ENCODE measurements at places on chromosomes 5 and 9.

DNA sequence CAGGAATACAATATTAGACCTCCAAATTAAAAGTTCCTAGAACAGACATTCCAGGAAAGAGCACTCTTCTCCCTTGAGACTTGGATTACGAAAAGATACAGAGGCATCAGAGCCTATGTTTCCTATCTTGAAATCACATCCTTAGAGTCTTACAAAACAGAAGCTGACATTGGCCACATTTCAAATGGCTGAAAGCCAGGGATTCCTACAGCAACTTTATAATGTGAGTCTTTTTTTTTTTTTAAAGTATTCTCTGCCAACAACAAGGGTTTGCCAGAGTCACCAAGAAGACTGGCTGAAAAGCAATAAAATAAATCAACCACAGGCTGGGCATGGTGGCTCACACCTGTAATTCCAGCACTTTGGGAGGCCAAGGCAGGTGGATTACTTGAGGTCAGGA lies 63.1 kb downstream of the TRPM6 start:
- no peak for DNase-seq

GRCh38 chr9:71908825-71909224 lies 2.2 kb downstream of the ABHD17B start:
- no peak for DNase-seq

DNA sequence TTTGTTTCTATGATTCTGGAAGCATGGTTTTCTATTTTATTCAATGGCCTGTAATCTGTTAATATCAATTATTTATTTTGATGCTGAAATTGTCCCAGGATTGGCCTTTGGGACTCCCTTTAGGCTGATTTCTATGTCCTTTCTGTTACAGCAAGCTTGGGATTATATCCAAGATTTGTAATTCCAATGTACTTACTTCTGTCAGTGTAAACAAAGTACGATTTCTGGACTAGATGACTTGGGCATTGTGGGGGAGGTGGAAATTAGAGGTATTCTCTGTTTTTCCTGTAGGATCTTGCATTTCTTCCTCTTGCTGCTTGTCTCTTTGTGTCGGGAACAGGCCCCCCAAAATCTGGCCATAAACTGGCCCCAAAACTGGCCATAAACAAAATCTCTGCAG lies 3.7 kb downstream of the PCDHGA12 start:
- DNase-seq, result no peak

GRCh38 chr5:113204525-113205161 lies 228.0 kb downstream of the DCP2 start:
- no peak for DNase-seq

GRCh38 chr5:154110716-154111115 lies 71.9 kb downstream of the MFAP3 start:
- no peak for DNase-seq

DNA sequence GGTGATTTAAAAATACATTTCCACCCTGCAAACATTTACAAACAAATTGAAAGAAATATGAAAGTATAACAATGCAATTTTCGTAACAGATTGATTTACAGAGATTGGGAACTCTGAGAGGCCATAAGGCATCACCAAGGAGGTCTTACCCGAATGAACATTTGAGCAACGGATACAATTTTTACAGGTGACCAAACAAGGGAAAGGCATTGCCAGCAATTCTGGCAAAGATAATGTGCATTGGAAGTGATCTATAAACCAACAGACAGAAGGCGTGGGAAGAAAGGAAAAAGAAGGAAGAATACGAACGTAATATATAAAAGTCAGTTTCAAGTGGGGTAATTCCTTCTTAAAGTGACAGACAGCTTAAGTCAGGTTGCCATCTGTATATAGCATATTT lies 295.9 kb downstream of the CDH12 start:
- no peak for DNase-seq

GRCh38 chr5:171264843-171265242 lies 44.2 kb upstream of the TLX3 start:
- no peak for DNase-seq

DNA sequence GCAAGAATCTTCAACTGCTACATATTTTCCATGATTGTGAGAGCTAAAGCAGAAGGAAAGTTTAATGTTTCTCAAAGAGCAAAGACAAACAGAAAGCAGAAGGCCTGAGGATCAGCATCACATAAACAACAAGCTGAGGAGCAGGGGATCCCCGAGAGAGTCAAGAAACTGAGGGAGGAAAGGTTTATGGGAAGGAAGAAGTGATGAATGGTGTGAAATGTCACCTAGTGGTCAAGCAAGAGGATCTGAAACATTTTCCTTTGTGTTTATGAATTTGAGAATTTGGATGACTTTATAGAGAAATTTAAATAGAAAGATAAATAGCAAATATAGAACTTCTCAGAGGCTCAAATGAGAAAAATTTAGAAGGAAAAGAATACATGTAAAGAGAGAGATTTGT lies 481.9 kb downstream of the CHSY3 start:
- DNase-seq, result no peak

DNA sequence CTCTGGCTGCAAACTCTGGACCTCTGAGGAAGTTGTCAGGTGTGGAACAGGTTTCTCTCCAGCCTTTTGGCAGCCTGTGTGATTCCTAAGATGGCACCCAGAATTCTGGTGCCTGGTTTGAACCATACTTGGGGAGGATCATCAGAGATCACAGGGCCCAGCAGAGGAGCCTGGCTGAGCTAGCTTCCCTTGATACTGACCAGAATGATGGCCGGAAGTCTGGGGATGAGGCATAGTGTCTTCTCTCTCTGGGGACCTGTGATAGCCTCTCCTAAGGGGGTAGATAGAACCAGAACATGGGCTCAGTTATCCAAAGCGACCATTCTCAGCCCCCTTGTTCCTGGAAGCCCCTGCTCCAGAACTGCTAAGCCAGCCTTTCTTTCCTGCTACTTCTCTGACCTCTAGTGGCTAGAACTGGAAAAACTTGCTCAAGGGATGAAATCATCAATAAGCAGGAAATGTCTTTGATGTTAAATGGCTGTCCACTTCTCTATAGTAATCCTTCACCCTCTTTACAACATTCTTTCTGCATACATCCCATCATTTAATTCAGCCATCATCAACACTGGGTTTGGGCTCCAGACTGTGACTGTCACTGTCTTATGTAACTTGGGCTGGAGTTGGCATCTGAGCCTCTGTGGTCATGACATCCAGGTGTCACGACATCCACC lies 55.1 kb downstream of the C9orf152 start:
- DNase-seq, result no peak

GRCh38 chr5:159420940-159421339 lies 90.7 kb upstream of the IL12B start:
- DNase-seq, result no peak

- DNase-seq, result no peak
Observed at GRCh38 chr5:34576891-34577666, 79.0 kb upstream of the RAI14 start.

- no peak for DNase-seq
Observed at GRCh38 chr9:134154262-134154701, 10.1 kb downstream of the RNU6ATAC start.

- DNase-seq, result no peak
Observed at GRCh38 chr9:18768951-18769622, 263.9 kb downstream of the SAXO1 start.

- no peak for DNase-seq
Observed at GRCh38 chr5:76022611-76023010, 60.6 kb upstream of the SV2C start.

- DNase-seq, result no peak
Observed at GRCh38 chr9:98804083-98804482, 3.4 kb upstream of the GALNT12 start.

- no peak for DNase-seq
Observed at GRCh38 chr5:67238191-67238590, 41.6 kb upstream of the CD180 start.

DNA sequence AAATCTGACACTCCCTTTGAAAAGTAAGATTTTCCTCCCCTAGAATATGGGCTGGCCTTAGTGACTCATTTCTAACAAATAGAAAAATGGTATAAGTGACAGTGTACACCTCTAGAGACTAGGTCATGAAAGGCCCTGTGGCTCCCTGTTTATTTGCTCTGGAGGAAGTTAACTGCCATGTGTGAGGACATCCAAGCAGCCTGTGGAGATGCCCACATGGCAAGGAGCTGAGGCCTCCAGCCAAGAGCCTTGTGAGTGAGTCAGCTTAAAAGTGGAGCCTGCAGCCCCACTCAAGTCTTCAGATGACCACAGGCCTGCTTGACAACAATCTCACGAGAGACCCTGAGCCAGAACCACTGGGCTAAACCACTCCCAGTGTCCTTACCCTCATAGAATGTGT lies 128.1 kb upstream of the LHFPL2 start:
- no peak for DNase-seq

- DNase-seq, result no peak
Observed at GRCh38 chr5:66958980-66959641, 237.5 kb downstream of the CD180 start.

DNA sequence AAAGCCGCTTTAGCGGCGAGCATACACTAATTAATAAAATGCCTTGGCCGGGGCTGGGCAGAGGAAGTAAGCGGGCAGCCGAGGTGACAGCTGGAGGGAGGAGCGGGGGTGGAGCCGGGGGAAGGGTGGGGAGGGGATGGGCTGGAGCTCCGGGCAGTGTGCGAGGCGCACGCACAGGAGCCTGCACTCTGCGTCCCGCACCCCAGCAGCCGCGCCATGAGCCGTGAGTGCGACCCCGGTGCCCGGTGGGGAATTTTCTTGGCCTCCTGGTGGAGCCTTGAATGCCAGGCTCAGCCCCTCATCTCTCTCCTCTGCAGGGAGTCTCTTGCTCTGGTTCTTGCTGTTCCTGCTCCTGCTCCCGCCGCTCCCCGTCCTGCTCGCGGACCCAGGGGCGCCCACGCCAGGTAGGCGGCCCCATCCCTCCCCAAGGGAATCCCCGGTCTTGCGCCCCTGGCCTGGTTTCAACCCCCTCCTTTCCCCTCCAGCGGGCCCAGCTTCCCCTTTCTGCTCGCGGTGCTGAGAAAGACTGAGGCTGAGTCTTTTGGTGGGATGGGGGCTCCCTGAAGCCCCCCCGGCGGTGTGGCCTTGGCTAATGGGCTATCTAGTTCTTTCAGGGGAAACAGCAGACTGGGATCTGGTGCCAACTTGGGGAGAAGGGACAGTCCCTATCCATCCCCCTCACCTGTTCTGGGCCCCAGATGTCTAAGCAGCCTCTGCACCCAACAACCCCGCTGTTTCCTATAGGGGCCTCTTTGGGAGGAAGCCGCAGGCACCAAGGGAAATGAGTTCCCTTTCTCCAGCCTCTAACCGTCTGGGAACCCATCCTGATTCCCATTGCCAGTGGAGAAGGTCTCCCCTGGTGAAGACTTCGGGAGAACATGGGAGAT lies at the start of gene PTGS1:
Gene PTGS1 (plus strand): TSS at position 156 of the 887 bp plus-strand sequence. CDS start 61 bp downstream, at position 217.
- DNase-seq, result no peak

DNA sequence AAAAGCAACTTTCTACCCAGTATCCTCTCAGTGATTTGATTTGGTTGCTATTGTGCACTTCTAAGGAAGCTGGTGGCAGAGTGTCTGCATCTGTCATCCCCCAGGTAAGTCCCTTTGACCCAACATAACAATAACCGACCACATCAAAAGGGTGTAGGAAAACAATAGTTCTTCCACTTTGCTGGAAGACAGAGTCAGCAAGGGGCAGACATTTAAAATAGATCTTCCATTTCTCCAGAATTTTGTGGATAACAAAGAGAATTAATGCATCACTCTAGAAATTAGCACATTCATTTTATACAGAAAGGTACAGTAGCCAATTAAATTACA lies 177.5 kb downstream of the EBF1 start:
- no peak for DNase-seq

GRCh38 chr5:178399701-178400095 lies 167.1 kb upstream of the PHYKPL start:
- no peak for DNase-seq

- peak; percentile 87 for DNase-seq
Observed at GRCh38 chr9:32579706-32580331, 6.9 kb upstream of the NDUFB6 start.

DNA sequence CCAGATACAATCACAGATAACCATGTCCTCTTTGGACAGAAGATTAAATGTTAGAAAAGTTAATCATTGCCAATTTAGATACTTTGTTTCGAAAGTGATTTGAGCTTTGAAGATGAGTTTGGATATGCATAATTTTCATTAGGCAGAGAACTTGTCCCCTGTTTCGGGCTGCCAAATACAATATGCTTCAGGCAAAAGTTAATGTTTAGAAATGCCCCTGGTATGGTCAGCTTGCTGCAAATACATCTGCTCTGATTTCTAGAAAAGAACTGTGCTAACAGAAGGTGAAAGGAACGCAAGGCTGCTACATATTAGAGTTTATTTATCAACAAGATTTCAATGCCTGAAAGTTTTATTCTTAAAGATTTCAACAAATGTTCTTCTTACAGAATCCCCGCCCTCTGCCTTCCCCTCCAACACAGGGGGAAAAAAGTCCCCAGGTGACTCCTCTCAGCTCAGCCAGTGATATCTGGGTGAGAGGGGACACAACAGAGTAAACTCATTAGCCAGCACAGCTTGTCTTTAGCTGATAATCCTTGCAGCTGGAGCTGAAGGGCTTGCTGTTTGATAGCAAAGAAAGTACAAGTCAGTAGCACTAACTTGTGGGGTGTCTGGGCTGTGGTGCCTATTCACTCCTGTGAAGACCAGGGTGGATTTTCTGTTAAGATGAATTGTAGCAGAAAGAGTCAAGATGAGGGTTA lies 435.7 kb downstream of the DMAC1 start:
- no peak for DNase-seq

DNA sequence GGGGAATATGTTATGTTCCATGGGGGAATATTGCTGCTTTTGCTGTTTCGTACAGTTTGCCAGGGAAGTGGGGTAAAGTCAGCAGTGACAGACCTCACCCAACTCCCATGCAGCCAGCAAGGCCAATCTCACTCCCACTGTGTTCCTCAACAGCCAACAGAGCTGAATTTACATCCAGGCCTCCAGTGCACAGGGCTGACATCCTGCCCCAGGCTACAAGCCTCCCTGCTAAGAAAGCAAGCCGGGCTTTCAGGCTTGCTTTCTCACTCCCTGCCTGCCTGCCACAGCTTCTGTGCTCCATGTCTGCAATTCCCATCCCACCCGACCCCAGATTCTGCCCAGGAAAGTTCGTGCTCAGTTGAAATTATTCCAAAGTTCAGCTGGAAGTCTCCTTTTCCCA lies 25.5 kb upstream of the SNCAIP start:
- no peak for DNase-seq

GRCh38 chr5:176418251-176418650 lies 1.9 kb upstream of the CLTB start:
- DNase-seq, result no peak

DNA sequence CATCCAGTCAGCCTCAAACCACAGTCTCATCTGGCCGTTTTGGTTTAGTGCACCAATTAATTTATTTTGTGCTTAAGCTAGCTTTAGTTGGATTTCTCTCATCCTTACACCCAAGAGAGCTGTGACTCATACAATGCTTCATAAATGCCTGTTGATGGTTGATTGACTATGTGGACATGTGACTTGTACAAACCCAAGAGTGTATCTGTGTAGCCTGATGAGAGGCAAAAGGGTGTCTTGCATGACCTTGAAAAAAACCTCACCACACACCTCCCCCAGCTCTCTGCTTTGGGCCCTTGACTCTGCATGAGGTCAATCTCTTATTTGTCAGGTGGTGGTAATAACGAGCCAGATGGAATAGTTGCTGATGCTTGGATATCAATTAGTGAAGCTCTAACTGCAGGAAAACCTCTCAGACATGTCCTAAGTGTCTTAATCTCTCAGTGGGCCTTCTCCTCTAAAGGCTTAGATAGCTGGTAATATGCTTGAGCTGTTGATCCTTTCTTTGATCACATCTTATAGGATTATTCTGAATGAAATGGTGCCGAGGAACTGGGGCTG lies 10.6 kb upstream of the GLRA1 start:
- no peak for DNase-seq

- no peak for DNase-seq
Observed at GRCh38 chr5:66527478-66528035, 68.6 kb upstream of the MAST4 start.
